Calu3 (cell line): ENCODE measurements at places on chromosomes 3 and 15.
A peak's percentile ranks its signal among the peaks of the same experiment; 100 is the strongest.

DNA sequence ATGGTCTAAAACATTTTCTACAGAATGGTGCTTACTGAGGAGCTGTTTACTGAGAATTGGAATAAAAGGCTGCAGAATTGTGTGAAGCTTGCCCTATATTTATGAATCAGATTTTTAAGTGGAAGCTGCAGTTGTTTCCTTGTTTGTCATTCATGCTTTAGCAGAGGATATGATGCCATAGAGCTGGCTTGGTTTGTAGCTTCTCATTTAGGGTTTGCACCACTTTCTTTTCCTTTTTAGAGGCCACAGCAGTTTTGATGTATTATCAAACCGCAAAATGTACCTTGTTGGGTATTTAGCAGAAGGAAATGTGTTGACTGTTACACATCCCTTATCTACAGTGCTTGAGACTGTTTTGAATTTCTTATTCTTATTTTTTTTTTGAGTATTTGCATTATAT, 66.2 kb downstream of the RASA2 start:
- no peak for DNase-seq

DNA sequence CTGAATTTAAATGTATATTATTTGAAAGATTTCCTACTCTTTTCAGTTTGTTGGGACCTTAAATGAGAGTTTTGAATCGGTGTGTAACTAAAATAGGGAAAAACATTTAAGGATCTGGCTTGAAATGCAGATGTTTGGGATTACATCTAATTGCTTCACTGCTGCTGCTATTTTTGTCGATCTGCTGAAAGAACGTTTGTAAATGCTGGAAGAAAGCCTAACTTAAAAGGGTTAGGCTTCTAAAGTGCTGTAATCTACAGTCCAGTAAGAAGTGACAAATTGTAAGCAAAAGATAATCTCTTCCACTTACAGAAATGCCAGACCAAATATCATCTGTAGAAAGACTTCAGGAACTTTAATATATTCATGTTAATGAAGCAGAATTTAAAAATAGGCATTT, 691.6 kb downstream of the ZNF385D start:
- no peak for DNase-seq

DNA sequence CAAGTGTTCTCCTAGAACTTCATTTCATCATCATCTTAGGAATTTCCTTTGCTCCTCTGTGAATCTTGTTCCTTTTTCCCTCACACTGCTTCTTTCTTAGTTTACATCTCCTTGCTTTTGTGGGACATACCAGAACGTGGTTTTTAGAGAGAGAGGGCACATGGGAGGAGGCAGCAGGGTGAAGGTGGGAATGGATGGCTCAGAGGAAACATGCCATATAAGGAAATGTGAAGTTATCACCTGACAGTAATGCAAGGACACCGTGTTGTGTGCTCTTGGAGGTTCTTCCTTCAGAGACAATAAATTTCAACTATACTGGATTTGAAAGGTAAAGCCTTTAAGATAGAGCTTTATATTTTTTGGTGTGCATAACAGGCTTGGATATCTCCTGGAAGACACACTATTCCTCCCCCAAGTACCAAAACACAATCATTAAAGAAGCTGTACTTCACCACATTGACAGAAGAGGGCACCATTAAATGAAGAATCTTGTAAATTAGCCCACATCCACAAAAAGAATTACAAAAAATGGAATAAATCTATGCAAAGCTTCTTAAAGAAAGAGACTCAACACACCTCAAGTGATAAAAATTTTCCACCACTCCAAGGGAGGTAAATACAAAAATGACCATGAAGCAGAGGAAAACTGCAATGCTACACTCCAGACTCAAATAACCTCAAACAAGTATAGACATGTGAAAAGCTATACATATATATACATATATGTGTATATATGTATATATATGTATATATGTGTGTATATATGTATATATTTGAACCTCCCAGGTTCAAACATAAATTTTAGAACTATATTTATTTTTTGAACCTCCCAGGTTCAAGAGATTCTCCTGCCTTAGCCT, 26.1 kb downstream of the RPL39L start:
- DNase-seq = peak; percentile 24

- no peak for DNase-seq
These were observed 97.3 kb downstream of the FOXB1 start for GRCh38 chr15:60101416-60101815.

- DNase-seq = no peak
These were observed 65.5 kb upstream of the ADAMTSL3 start for GRCh38 chr15:83588441-83588840.

- no peak for DNase-seq
These were observed 1.6 kb downstream of the C3orf38 start for GRCh38 chr3:88151358-88151757.

DNA sequence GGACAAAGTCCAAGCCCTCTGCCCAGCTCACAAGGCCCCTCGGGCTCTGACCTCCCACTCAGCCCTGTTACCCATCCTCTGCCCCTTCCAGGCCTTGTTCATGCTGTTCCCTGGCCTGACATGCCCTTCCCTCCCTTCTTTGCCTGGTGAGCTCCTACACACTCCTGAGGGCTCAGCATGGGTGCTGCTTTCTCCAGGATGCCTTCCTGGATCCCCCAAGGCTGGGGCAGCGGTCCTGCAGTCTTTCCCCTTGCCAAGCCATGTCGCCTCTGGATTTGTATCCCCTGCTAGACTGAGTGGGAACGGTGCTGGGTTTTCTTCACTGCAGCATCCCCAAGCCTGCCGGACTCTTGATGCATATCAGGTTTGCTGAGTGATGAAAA, 35.9 kb downstream of the FAM3D start:
- DNase-seq = no peak

DNA sequence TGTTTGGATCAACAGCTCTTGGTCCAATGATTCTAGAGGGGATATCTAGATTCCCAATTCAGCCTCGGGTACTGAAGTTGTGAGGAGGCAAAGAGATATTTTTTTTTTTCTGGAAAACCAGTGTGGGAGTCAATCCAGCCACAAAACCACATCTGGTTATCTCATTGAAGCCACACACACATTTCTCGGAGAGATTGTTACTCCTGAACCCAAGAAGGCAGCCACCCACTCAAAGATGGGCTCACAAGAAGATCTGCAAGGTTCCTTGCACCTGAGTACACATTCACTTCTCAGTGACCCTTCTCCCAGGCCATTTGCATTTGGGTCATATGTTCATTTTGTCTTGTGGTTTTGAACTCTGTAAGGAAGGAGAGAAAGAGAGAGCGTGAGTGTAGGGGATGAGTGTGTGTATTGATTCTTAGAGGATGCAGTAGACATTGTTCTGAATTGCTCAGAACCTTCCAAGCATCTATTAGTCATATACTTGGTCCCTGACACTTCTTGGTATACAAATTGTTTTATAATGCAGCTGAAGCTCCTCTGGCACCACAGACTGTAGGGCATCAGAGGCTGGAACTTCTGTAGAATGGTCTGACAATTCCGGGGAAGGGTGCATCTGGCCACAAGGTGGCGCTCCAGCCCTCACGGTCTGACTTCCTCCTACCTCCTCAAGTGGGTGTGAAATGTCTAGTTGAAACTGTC, 39.3 kb upstream of the TRA2B start:
- DNase-seq = peak; percentile 91

- DNase-seq = no peak
These were observed 801.9 kb downstream of the PLOD2 start for GRCh38 chr3:145359040-145359439.

DNA sequence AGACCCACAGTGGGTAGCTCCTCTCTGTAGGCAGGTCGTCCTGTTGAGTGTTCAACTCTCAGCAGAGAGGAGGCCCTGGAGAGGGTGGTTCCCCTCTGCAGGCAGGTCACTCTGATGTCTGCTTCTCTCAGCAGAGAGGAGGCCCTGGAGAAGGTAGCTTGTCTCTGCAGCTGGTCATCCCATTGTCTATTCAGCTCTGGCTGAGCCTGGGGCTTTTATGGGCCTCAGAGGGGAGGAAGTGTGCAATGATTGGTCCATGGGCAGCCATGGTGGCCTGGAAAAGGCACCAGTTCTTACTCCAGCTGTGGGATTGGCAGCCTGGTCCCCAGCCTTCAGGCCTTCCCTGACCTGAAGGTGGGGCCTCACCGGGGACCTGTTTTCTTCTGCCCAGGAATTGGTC, 52.9 kb downstream of the PPCDC start:
- no peak for DNase-seq

- DNase-seq = no peak
These were observed 35.5 kb downstream of the LEO1 start for GRCh38 chr15:51936105-51936478.

DNA sequence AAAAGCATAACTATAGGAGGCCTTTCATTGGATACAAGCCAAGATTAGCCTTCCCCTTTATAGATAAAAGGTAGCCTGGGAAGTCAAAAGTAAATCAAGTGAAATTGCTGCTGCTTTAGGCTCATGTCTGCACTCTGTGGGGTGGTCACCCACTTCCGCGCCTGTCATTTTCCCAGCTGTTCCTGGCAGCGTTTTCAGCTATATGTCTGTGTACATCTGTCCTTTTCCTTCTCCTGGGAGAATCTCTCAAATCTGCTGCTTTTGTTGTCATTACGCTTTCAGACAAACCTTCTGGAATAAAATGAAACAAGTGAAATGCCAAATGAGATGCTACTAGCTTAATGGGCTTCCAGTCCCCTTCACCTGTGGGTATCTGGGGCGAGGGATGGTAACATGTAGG, 211.8 kb downstream of the MCTP2 start:
- DNase-seq = no peak

GRCh38 chr3:161977850-161978249, 481.2 kb downstream of the OTOL1 start:
- no peak for DNase-seq

DNA sequence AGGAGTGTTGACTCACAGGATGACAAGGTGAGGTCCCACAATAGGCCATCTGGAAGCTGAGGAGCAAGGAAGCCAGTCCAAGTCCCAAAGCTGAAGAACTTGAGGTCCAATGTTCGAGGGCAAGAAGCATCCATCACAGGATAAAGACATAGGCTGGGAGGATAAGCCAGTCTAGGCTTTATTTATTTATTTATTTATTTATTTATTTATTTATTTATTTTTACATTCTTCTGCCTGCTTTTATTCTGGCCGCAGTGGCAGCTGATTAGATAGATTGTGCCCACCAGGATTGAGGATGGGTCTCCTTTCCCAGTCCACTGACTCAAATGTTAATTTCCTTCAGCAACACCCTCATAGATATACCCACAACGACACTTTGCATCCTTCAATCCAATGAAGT, 472.2 kb upstream of the DPPA4 start:
- no peak for DNase-seq

DNA sequence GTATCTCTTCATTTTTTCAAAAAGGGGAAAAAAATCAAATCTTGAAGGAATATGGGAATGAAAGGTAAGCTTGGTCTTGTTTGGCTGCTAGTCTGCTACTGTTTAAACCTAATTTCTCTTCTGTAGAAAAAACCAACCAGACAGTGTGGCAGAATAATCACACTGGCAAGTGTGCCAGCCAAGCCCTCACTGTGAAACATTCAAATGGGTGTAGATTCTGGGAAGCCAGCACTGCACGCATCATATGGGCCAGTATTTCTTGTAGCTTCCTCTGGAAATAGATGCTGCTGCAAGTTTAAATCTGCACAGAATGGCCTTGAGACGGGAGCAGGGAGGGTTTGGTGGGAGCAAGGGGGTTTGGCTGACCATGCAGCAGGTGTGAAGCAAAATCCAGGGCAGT, 62.1 kb downstream of the POMGNT2 start:
- DNase-seq = no peak

GRCh38 chr3:161199926-161200325, 21.2 kb upstream of the NMD3 start:
- no peak for DNase-seq

DNA sequence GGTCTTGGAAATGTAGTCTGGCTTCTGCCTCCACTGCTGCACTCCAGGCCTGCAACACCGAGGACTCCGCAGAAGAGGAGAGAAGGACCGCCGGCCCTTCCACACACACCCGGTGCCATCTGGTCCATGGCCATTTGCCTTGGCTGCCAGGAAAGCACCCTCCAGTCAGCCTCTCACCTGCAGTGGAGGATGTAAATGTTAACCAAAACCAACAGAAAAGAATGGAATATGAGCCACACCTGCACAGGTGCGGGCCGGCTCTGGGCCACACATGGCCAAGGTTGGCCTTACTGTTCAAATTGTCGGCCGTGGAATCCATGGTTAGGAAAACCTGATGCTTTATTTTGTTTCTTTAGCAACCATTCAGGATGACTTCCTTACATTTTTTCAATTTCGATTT, 178.3 kb upstream of the C2CD4B start:
- no peak for DNase-seq

DNA sequence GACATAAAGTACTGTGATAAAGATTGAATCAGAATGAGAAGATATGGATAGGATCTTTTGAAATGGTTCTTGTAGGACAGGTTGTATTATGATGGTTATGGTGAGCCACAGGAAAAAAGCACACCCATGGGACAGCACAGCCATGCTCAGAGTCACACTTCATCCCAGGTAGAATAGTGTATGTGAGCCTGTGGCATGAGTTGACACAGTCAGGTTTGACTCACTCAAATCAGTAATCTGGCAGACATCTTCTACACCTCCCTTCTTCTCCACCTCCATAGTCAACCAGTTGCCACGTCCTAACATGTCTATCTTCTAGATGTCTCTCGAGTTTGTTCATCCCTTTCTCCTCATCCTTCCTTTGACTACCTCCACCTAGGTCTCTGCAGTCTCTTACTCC, 176.0 kb downstream of the RBMS3 start:
- DNase-seq = no peak

- no peak for DNase-seq
These were observed 136.0 kb upstream of the RAP2B start for GRCh38 chr3:153026026-153026425.

DNA sequence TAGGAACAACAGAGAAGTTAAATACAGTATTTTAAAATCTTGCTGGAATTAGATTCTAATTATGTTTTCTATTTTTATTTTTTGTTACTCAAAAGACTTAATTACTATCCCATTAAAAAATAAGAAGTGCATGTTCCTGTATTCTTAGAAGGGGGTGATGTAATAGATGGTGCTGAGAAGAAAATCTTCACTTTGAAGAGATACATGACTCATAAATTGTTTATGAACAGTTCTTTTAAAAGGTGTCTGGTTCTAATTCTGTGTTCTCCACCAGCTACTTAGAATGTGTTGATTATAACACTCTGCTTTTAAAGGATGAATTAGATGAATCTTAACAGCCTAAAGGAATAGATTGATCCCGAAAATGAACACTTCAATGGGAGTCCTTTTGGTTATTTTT, 8.2 kb downstream of the RCN2 start:
- no peak for DNase-seq
